Mammary epithelial cell (primary cell): ENCODE measurements at places on chromosomes 6 and 20.

GRCh38 chr20:48265791-48266190, 480.5 kb upstream of the SULF2 start:
- no peak for DNase-seq

- no peak for DNase-seq
Measured at GRCh38 chr20:36932476-36933426, 18.8 kb downstream of the SAMHD1 start.

DNA sequence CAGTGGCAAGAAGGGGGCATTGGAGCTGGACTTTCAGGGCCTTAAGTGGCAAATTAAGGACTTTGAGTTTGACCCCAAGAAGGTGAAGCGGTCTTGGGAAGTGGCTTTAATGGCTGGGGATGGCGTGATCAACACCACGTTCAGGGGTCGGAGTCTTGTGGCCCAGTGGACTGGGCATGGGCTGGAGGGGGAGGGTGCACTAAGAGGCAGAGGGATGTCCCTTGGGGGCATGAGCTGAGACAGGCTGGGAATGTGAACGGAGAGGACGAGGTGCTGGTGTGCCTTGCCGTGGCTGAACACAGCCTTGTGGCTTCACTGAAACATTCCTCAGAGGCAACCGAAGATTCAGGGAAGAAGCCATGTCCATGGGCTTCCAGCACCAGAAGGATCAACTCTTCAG, 227.0 kb downstream of the SYNDIG1 start:
- DNase-seq: no peak

DNA sequence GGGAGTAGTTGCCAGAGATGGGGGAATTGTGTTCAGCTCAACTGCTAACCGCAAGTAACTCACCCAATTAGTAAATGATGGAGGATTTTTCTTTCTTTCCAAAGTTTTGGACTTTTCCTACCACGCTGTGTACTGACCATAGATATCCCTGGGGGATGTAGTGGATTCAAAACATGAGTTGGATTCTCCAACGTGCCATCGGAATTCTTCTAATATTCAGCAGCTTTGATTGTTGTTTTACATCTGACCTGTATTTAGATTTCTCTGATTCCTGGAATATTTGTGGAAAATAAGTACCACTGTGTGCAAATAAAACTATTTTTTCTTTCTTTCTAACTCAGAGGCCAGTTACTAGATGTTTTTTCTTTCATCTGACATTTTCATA, 1.1 kb downstream of the CCDC170 start:
- DNase-seq: no peak

GRCh38 chr20:64006902-64007301, 26.0 kb downstream of the PRPF6 start:
- DNase-seq: no peak

GRCh38 chr6:90005048-90005827, 111.0 kb downstream of the GJA10 start:
- no peak for DNase-seq

GRCh38 chr20:9276966-9277468, 208.1 kb downstream of the PLCB4 start:
- no peak for DNase-seq

- no peak for DNase-seq
Measured at GRCh38 chr6:123625696-123626095, 11.1 kb downstream of the TRDN start.

- no peak for DNase-seq
Measured at GRCh38 chr20:25256226-25256859, 8.5 kb downstream of the PYGB start.
